ENCODE measurements at places on chromosomes 12 and 14.

DNA sequence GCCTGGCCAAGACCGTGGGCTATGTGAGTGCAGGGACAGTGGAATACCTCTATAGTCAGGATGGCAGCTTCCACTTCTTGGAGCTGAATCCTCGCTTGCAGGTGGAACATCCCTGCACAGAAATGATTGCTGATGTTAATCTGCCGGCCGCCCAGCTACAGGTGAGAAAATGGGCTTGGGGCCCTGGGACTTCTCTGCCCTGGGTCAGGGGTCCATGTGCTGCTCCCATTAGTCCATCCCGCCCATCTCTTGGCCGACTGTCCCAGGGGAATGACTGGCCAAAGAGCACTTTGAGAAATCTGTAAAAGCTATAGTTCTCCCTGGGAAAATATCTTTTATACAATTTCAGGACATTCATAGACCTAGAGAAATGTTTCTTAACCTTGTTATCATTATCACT is 63.5 kb downstream of the ACACB start:
- DNase-seq, result no peak

GRCh38 chr12:101854747-101855146 is 22.6 kb upstream of the DRAM1 start:
- no peak for DNase-seq

- DNase-seq, result no peak
Measured at GRCh38 chr14:67373347-67373746, 13.2 kb downstream of the EIF2S1 start.

DNA sequence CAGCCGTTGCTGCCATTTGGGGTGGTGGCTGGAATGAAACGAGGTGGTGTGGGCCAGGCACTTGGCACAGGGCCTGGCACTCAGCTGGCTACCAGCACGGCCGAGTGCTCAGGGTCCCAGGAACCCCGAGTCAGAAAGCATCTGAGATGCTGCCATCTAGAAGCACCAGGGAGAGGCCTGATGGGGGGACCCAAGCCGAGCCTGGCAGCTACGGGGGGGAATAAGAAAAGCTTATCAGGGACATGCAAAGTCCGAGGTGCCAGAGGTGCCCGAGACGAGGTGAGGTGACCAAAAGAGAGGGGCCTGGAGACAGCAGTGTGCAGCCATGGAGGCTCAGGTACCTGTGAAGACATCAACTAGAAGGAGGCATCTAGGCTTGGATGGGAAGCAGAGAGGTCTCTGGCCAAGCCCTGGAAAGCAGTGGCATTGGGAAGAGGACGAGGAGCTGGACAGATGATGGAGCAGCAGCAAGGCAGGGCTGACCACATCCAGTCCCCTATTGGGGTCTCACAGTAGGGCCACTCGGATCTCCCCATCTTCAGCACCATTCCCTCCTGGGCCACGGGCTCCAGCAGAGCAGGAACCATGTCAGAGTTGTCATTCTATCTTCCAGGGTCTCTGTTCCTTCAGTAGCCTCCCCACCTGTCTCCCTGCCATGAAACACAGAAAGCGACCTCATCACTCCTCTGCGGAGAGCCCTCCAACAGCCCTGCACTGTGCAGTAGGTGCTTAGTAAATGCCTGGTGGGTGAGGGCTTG is 59.3 kb upstream of the DIO3 start:
- no peak for DNase-seq

DNA sequence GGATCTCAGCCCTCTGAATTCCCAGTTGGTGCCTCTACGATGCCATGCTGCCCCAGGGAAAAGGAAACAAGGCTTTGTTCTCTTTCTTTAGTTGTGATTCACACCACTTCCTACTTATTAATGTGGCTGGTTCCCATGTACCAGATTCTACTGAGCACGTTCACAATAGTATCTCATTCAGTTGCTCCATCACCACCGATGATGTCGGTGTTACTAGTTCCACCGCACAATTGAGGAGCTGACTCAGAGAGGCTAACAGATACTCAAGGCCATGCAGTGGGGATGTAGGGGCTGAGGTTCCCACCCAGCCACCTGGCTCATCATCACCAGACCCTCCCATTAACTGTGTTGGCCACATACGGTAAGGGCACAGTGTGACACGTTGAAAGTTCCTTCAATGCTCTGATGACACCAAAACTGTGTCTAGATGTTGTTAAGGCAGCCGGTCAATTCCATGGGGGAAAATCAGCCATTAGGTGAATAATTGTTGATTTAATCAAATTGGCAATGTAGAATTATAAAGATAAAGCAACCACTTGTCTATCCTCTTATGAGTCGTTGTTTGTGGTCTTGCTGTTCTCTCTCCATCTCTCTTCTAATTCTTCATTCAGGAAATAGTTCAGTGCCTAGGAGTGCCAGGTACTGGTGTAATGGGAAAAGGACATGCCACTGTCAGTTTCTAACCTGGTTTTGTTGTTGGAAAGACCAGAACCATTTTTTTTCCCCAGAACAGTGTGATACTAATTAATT is 244.2 kb upstream of the CRY1 start:
- DNase-seq, result no peak

DNA sequence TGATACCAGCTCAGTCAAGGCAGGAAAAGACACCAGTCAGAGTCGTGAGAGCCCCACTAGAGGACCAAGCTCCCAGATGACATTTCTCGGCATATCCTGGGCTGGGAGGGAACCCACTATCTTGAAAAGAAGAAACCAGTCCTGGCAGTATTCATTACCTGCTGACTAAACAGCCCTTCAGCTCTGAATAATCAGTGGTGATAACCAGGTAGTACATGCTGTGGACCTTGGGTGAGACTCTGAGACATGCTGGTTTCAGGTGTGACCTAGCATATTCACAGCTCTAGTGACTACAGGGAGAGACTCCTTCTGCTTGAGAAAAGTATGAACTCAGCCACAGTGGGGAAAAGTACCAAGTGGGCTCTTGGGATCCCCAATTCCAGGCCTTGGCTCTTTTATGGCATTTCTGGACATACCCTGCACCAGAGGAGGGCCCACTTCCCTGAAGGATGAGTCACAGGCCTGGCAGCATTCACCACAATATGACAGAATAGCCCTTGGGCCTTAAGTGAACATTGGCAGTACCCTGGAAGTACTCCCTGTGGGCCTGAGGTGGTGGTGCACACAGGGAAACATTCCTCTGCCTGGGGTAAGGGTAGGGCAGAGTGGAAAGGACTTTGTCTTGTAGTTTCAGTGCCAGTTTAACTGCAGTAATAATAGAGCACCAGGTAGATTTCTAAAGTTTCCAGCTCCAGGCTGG is 82.6 kb upstream of the SLC38A4 start:
- no peak for DNase-seq

GRCh38 chr12:9037431-9037830 is 48.1 kb downstream of the KLRG1 start:
- DNase-seq, result no peak

DNA sequence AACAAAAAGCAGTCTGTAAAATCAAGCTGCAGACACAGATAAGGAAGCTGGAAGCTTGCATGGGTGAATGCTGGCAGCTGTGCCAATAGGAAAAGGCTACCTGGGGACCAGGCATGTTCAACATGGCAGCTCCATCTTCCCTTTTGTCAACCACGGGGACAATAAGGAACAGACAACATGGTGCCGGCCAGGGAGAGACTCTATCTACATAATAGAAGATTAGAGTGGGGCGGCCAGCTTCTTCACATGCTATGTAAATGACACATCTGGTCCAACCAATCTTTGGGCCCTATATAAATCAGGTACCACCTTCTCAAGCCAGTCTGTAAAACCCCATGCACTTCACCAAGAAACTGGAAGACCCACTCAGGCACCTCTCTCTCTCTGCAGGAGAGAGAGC is 157.6 kb downstream of the SUDS3 start:
- DNase-seq, result no peak

GRCh38 chr14:101104485-101104884 is 201.0 kb upstream of the RTL1 start:
- no peak for DNase-seq

DNA sequence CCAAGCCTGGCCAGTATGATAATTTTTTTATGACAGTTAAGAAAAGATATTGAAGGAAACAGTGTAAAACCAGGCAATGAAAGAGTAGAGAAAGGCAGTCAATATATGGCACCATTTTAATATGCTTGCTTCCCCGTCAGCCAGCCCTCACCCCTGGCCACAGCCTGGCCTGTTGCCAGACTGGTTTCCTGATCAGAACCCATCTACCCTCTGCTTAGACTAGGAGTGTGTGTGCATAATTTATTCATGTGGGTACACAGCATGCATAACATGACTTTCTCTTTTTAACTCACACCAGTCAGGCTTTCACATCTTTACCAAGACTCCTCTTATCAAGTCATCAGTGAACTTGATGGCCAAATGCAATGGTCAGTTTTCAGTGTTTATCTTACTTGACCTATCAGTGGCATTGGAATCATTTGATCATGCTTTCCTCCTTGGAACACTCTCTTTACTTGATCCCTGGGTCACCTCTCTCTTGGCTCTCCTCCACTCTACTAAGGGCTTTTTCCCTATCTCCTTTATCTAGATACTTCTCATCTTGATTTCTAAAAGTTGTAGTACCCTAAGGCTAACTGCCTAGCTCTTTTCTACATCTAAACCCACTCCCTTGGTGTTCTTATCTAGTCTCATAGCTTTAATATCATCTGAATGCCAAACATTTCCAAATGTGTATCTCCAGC is 10.0 kb upstream of the GPR19 start:
- DNase-seq, result no peak

GRCh38 chr12:110591451-110592051 is 8.4 kb upstream of the PPTC7 start:
- DNase-seq, result no peak

- no peak for DNase-seq
Measured at GRCh38 chr12:76158518-76159321, 74.2 kb upstream of the NAP1L1 start.

DNA sequence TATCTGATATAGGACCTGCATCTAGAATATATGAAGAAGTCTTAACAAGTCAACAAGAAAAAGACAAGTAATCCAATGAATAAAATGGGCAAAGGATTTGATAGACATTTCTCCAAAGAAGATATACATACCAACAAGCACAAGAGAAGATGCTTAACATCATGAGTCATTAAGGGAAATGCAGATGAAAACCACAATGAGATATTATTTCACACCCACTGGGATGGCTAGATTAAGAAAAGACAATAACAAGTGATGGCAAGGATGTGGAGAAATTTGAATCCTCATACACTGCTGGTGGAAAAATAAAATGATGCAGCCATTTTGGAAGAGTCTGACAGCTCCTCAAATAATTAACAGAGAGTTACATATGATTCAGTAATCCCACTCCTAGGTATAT is 502.6 kb downstream of the FUT8 start:
- no peak for DNase-seq

DNA sequence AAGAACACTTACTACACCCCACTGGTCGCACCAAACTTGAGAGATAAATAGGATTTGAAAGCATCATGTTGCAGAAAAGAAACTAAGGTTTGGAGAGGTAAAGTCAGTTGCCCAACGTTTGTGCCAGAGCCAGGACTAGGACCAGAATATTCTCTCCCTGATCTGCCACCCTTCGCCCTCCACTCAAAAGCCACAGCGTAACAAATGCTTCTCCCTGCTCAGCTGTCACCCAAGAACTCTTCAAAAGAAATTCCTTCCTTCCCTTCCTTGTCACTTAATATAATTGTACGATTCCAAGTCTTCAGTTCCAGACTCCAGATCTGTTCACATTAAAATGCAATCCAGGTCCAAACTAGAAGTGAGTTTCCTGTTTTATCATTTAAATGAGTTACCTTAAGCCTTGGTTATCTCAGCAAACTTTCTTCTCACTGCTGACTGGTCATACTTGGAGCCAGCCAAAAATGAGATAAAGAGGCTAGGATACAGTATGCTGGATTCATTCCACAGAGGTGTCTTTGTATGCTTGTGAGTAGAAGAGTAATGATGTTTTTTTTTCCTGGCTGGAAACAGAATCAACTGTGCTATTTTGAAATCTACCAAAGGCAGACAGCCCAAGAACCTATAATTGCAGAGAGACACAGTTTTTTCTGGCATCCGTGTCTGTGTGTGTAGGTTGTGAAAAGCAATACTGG is 12.8 kb upstream of the PPFIBP1 start:
- no peak for DNase-seq

- DNase-seq, result no peak
Measured at GRCh38 chr14:21723431-21724045, 49.9 kb upstream of the OR4E1 start.

DNA sequence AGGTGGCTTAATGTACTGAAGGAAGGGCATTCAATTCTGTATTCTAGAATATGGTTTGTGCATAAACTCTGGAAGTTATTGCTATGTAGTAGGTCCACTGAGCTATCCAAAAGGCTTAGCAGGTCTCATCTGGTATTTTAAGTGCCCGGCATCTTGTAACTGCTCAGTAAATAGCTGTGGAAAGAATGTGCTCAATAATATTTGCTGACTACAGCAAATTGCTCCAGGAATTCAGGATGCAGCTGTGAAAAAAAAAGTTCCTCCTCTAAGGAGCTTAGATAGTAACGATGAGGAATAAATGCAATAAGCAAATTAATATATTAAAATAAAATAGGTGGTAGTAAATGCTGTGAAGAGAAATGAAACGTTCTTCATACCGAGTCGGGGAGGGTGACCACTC is 857.1 kb downstream of the AACS start:
- no peak for DNase-seq

GRCh38 chr12:27164330-27165040 is 79.6 kb upstream of the STK38L start:
- DNase-seq, result no peak

DNA sequence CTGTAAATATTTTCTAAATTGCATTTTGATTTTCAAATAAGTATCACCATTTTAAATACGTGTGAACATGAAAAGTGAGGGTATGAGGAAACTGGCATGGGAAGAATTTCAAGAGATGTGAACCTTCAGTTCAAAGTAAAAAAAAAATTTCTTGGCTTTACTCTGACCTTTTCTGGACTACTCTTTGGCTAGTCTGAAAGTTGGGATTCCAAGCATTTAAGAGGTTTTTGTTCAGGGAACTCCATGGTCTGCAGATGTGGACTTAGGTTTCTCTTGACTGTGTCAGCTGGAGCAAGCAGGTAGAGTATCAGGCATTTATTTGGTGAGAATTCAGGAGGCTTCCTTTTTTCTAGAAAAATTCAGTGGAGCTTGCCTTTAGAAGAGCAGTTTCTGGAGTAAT is 311.6 kb downstream of the LRIG3 start:
- no peak for DNase-seq

DNA sequence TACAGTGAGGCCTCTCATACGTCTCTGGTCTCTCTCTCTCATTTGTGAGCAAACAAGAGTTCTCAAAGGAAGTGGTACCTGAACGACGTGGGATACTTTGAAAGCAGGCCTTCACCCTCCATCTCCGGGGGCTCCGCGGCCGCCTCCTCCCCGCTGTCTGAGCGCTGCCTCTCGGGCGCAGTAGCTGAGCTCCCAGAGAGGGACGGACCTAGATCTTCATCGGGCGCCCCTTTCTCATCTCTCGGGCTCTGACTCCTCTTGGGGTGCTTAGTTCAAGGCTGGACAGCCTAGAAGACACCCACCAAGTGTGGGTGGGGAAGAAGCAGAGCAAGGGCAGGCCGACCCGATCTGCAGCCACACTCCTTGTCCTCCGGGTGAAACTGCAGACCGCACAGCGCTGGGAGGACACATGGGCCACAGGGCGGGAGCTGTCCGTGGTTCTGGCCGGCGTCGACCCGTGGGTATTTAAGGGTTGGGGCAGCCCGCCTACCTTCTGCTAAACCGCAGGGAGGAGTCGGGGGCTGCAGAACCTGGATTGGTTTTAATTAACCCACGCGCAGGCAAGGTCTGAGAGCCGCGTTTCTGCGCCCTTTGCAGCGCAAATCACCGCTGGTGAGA is 92.7 kb downstream of the PAH start:
- no peak for DNase-seq

GRCh38 chr12:69243099-69244084 is 4.0 kb downstream of the CPSF6 start:
- no peak for DNase-seq
